ENCODE measurements at places on chromosomes 4 and X.

- ATAC-seq, result no peak
Measured at GRCh38 chr4:16532240-16532970, 306.1 kb upstream of the TAPT1 start.

DNA sequence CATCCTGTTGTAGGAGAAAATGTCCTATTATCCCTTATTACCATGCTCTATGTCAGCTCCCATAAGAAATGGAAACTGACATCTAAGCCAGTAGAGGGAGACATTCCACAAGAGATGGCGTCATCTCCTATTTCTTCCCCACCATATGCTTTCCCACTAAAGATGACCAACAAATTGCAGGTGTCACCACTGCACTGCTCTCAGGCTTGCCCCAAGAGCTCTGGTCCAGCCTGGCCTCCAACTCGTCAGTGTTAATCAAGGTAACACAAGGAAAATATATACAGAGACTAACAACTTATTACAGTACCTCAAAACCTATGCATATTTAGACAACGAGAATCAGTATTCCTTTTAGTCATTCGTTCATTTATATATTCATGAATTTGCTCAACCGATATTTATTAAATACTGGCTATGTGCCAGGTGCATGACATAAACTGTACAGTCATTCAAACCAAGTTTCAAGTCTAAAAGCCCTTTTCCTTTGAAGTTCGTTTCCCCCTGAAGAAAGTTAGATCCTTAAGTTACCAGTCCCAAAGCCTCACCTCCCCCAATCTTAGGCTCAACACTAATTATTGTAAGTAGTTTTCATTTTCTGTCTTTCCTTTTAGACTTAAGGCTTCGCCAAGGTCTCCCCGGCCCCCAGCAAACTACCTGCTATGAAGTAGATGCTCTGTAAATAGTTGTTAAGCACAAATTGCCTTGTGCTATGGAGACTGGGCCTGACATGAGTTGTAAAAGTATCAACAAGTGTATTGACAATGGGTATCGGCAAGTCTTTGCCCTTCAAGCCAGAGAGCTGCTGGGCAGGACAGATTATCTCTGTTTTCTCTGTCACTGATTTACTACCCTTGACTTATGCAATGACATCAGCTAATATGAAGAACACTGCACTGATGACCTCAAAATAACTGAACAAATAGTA lies 3.1 kb upstream of the FGB start:
- ATAC-seq, result no peak

DNA sequence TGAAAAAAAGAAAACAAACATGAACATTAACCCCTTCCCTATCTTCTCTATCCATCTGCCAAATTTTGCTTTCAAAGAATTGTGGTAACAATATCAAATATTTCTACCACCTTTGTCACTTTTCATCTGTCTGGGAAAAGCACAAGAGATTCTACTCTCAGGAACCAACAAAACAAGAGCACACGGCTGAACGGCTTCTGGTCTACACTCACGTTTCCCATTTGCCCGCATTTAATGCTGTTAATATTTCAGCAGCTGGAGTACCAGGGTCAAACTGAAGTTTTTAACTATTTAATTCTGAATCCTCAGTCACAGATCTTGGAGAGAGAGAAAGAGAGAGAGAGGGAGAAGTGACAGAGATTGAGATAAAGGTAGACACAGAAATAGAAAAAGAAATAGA lies 91.4 kb downstream of the UNC5C start:
- no peak for ATAC-seq

DNA sequence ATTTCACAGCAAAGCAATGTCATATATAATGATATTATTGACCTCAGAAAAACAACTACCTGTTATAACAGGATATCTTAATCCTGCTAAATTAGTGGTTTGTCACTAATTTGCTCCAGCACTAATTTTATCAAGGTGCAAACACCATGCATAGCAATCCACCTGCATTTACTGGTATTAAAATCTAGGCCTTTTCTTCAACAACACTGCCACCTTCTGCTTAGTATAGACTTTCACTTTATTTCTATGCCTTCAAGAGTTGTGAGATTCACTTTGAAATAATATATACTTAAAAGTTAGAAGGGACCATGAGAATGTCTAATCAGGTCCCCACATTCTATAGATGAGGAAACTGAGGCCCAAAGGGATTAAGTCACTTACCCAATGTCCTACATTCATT lies 82.1 kb upstream of the IQCM start:
- no peak for ATAC-seq

GRCh38 chr4:181948839-181949382 lies 294.3 kb upstream of the TENM3 start:
- ATAC-seq, result no peak

- no peak for ATAC-seq
Measured at GRCh38 chrX:47266643-47267042, 33.8 kb downstream of the USP11 start.

- ATAC-seq, result no peak
Measured at GRCh38 chr4:122091836-122092405, 60.2 kb upstream of the BLTP1 start.

DNA sequence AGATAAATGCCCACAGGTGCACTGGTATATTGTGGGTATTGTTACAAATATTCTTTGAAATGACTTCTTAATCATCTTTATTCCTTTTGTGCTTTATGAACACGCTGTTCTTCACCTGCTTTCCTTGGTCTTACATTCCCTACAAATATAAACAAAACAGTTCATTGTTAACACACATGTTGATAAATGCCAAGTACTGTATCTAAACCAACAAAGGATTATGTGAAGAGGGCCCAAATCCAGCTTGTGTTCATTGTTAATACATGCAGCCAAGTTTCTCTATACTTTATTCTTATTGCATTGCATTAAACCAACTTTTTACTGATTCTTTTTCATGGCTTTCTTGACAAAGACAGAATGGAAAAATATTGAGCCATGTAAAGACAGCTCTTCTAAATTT lies 42.8 kb downstream of the AREG start:
- ATAC-seq, result no peak

GRCh38 chr4:165324918-165325304 lies 2.6 kb upstream of the MSMO1 start:
- no peak for ATAC-seq

GRCh38 chr4:3860061-3860912 lies 94.1 kb downstream of the ADRA2C start:
- ATAC-seq, result no peak

DNA sequence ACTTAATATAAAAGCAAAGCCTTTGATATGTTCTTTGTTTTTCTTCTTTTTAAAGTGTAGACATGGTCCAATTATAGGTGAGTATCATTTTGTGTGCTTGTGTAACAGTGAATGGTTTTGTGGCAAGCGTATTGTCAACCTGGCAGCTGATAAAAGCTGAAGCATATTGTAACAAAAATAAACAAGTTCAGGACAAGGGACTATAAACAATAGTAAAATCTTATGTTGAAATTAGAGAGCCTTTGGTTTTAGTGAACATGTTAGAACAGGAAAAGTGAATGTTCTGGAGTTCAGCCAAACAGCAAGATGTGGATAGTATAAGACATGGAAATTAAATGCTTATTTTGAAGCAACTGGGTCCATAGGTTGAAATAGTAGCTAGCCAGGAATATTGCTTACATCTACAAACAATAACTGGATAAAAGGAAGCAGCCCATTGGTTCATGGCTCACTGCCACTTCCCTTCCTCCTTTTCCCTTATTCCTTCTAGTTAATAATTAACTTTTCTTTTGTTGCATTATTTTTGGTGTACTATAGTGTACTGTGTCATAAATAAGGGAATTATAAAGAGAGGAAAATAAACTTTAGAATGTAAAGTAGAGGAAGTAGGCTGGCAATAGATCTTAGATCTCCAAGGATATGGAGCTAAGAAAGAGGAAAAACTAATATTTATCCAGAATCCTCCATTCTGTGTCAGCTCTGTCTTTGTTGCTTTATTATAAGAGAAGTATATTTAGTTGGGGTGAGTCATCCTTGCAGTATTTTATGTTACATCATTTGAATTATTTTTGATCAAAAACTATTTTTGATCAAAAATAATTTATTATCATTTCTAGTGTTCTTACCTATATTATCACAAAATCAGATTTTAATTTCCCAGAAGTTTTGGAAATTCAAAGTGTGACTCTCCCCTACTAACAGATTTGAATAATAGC lies 65.6 kb downstream of the MRPL1 start:
- ATAC-seq, result no peak

DNA sequence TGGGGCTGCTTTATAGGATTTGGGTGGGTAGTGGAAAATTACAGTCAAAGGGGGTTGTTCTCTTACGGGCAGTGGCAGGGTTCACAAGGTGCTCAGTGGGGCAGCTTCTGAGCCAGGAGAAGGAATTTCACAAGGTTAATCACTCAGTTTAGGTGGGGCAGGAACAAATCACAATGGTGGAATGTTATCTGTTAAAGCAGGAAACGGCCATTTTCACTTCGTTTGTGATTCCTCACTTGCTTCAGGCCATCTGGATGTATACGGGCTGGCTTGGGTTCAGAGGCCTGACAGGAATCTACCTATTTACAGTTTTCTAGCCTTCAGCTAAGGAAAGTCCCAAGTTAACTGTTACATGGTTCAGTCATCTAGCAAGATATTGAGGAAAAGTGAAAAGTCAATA lies 1003.5 kb downstream of the STPG2 start:
- ATAC-seq, result no peak

GRCh38 chrX:6021316-6022091 lies 207.2 kb downstream of the NLGN4X start:
- ATAC-seq, result no peak

DNA sequence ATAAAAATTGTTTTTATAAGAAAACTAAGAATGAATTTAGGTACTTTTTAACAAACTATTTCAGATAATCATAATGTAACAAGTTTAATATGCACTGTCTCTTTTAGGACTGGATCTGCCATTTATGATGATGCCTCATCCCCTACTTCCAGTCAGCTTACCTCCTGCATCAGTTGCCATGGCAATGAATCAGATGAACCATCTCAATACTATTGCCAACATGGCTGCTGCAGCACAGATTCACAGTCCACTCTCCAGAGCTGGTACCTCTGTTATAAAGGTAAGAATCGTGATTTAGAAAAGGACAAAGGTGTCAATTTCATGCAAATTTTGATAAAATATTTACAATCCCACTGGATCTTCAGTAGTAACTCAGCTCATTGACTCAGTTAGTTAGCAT lies 566.2 kb downstream of the DACH2 start:
- no peak for ATAC-seq
